GM03348 (cell line): ENCODE measurements at places on chromosomes 2 and 18.

DNA sequence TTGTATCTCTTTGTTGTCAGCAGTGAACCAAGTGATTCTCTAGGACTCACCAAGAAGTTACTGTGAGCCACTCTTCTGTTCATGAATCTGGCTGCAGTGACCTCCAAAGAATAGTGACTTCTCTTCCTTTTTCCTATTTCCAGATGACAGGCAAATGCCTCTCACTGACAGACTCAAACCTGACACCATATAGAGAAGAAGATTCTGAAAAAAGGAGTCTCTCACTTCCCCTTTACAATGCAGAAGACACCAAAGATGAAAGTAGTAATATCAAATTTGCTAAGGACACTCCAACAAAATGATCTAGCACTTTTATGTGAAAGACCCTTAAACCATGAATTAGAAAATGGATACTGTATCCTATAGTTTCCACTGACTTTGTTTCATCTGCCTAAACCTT lies 44.4 kb upstream of the SETBP1 start:
- no peak for DNase-seq

GRCh38 chr2:158006961-158007719 lies 94.5 kb upstream of the UPP2 start:
- no peak for DNase-seq

DNA sequence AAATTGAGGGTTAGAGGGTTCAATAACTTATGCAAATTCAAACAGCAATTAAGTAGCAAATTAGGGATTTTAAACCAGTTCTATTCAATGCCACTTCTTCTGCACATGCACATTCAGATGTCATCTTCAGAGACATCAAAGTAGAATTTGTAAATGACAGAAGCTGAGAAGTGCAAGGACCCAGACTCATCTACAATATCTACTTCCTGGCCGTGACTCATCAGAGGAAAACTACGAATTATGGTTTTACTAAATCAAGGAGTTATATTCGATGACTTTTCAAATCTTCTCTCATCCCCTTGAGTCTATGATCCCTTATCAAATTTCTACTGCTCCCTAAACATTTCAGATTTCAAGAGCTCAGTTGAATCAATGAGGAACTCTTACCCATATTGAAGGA lies 20.0 kb upstream of the STAT4 start:
- no peak for DNase-seq

DNA sequence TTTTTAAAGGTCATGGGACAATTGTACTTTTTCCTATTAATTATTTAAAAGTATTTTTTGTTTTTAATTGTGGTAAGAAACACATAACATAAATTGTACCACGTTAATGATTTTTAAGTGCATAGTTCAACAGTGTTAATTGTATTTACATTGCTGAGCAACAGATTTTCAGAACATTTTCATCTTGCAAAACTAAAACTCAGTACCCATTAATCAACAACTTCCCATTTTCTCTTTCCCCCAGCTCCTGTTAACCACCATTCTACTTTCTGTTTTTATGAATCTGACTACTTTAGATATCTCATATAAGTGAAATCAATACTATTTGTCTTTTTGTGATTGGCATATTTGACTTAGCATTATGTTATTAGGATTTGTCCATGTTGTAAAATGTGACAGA lies 483.9 kb upstream of the ZNF804A start:
- DNase-seq = no peak

DNA sequence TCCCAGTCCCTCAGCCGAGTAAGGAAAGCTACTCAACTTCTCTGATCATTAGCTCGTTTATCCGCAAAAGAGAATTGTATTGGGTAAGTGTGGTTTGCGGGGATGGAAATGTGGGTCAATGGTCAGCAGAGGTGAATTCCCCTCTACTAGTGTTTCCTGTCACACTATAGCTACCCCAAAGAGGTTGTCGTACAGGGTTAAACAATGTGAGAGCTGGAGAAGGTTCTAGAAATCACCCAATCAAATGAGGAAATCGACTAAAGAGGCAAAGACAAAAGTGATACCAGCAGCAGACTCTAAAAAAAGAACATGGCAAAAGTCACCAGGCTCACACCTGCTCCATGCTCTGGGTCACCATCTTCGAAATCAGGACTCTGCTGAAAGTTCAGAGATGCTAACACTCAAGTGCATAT lies 144.7 kb upstream of the ITGA4 start:
- DNase-seq = no peak

- DNase-seq = no peak
Measured at GRCh38 chr2:114642166-114642770, 199.8 kb downstream of the DPP10 start.
